ENCODE measurements at places on chromosomes 13 and 19.

DNA sequence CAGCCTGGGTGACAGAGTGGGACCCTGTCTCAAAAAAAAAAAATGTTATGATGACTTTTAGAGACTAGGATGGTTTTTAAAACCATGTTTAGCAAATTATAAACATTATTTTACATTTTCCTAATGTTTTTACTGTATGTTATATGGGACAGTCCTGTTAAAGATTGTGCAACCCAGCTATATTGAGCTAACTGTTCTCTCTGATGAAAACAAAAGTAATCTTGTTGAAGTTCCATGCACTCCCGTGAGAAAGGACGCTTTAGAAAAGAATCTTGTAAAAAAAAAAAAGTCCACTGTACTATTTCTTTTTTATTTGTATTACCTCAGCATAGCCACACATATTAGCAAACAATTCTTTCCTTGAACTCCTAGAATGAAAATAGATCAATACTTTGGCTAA lies 451.2 kb downstream of the DCT start:
- no peak for DNase-seq

DNA sequence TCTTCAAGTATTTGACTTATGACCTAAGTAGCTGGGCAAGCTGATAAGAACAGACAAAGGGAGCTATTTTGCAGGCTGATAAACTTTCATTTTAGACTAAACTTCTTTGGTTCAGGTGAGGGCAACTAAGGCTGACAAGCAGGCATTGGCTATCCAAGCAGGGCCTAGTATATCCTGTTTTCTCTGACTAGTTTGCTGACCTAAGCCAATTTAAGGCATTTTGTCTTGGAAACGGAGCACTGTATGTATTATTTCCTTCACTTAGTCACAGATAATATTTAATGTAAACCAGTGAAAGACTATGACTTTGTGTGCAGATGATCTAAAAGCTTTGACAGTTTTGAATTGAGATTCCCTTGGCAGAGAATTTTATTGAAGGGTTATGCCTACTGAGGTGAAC lies 172.5 kb downstream of the POU4F1 start:
- no peak for DNase-seq

- no peak for DNase-seq
These were observed 88.1 kb downstream of the ZDHHC20 start for GRCh38 chr13:21371011-21371410.

DNA sequence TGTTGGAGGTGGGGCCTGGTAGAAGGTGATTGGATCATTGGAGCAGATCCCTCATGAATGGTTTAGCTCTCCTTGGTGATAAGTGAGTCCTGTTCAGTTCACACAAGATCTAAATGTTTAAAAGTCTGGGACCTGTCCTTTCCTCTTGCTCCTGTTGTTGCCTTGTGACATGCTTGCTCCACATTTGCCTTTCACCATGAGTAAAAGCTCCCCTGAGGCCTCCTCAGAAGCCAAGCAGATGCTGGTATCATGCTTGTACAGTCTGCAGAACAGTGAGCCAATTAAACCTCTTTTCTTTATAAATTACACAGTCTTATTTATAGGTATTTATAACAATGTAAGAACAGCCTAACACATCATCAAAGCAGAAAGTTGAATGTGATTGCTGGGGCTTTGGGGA lies 24.2 kb upstream of the RFC3 start:
- DNase-seq, result no peak

GRCh38 chr13:51645154-51645650 lies 60.9 kb downstream of the WDFY2 start:
- DNase-seq, result peak; percentile 24

DNA sequence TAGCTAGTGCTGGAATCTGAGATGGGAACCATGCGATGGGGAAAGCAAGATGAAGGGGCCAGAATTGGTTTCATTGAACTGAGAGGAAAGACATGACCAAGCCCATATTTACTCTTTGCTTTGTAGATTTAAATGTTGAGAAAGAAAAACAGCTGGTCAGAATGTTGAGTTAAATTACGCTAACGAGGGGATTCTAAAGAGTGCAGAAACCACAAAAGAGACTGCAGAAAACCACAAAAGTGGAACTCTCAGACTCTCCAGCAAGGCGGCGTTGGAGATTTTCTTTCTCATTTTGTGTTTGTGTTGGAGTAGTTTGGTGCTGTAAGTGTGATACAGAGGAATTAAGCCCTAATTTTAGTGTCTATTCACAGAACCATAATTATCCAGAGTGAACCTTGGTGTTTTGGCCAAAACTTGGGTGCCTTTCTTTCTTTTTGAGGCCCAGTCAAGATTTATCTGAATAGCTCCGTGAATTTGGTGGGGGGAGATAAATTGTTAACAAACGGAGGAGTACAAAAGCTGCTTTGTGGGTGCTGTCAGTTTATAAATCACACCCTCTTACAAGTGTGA lies 26.3 kb downstream of the SAE1 start:
- peak; percentile 63 for DNase-seq

DNA sequence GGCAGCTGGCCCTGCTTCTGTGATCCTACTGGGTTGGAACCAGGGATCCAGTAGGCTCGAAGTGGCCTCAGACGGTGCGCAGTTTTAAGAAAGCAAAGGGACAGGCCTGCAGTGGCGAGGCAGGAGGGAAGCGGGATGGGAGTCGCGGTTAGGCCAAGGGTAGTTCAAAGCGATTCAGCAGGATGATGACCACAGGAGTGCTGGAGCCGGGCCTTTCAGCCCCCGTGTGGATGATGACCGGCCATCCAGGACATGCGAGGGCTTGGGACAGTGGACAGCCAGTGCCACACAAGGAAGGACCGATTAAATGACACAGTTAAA lies 854 bp downstream of the RNASEH2B start:
- no peak for DNase-seq

DNA sequence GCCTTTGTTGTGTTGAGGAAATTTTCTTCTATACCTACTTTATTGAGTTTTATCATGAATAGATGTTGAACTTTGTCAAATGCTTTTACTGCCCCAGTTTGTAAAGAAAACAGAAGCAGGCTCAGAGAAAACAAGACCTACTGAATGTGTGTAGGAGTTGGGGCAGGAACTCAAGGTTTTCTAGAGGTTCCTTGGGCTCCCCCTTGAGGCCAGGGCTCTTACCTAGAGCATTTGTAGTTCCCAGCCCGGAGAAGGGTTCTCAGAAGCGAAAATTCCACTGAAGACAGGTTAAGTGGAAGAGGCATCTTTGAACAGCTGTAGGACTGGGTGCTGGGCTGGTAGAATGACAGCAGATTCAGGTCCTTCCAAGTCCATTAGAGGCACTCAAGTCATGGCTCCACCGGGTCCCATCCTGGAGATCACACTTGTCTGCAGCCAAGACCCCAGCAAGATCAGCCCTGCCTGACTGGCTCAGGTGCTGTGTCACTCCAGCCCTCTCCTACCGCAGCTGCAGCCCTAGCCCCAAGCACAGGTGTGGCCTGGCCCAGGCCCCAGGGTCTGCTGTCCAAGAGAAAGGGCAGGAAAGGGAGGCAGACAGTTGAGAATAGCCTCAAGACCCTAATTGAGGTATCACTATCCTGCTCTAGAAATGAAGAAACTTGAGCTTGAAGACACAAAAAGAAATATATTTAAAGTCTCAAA lies 425.5 kb downstream of the PCDH20 start:
- DNase-seq, result no peak

DNA sequence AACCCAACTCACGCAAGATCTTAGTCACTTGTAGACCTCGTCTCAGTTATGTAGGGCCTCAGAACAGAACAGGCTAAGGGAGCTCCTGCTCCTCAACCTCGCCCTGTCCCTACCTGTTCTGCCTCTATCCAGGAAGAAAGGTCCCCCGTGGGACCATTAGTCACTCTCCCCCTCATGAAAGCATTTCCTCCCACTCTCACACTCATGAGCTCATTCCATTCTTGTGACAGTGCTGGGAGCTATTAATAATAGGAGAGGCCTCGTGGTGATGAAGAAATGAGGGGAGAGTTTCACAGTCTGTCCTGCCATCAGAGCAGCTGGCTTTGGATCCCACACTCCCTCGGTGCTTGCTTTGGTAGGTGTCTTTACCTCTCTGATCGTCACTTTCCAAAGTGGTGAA lies 10.2 kb downstream of the PPP2R1A start:
- no peak for DNase-seq

- no peak for DNase-seq
These were observed 15.5 kb downstream of the ZSWIM9 start for GRCh38 chr19:48186015-48186414.

Data from activated CD4-positive, alpha-beta T cell treated with anti-CD3 and anti-CD28 coated beads, Interleukin-2, amount 50 U/mL, for 16 hours (primary cell).